NCI-H524 treated with DMSO at 0.1 percent for 48 hours (cell line): ENCODE measurements at places on chromosomes 2 and 18.
A peak's percentile ranks its signal among the peaks of the same experiment; 100 is the strongest.

GRCh38 chr2:97948926-97949325, 46.8 kb downstream of the TMEM131 start:
- DNase-seq = no peak

- peak; percentile 24 for DNase-seq
These were observed 18.6 kb upstream of the PEX13 start for GRCh38 chr2:60998628-60999545.

DNA sequence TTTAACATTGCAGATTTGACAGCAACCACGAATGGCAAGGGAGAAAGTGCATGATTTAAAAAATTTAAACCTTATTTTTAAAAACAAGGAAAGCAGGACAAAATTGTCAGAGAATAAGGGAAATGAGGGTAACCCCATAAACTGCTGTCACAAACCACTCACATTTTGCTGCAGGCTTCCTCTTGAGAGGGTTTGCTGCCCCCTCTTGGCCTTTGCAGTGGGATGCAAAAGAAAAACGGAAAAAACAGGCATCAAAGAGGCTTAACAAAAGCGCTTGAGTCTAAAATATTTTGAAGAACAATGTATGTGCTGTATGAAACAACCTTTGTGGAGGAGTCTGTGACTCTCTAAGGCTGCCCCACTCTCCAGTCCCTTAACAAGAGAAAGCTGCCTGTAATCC, 91.6 kb downstream of the TMX3 start:
- DNase-seq = no peak

DNA sequence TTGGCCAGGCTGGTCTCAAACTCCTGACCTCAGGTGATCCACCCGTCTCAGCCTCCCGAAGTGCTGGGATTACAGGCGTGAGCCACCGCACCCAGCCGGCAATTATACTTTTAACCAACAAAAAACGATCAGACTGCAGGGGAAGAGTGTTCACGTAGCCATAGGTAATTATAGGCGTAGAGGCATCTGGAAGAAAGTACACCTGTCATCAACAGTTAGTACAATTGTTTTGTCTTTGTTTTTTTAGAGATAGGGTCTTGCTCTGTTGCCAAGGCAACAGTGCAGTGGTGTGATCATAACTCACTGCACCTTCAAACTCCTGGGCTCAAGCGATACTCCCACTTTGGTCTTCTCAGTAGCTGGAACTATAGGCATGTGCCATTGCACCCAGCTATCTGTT, 20.0 kb downstream of the ST3GAL5 start:
- DNase-seq = no peak

DNA sequence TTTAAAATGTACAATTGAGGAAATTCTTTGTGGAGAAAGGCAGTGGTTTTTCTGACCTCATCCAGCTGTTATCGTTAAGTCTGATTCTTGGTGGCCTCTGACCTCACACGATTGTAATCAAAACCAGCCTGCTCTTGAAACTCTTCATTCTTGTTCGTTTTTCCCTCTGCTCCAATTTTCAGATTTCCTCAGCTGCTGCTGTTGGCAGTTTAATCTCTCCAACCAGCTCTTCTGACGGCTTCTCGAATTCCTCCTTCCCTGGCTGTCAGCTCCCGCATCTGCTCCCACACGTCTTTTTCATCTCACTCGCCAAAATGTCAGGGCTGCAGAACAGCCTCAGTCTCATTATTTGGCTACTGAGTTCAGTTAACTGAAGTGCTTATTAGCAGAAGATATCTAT, 136.1 kb downstream of the DCDC2C start:
- DNase-seq = no peak

GRCh38 chr18:60182223-60182622, 190.4 kb downstream of the MC4R start:
- DNase-seq = no peak

DNA sequence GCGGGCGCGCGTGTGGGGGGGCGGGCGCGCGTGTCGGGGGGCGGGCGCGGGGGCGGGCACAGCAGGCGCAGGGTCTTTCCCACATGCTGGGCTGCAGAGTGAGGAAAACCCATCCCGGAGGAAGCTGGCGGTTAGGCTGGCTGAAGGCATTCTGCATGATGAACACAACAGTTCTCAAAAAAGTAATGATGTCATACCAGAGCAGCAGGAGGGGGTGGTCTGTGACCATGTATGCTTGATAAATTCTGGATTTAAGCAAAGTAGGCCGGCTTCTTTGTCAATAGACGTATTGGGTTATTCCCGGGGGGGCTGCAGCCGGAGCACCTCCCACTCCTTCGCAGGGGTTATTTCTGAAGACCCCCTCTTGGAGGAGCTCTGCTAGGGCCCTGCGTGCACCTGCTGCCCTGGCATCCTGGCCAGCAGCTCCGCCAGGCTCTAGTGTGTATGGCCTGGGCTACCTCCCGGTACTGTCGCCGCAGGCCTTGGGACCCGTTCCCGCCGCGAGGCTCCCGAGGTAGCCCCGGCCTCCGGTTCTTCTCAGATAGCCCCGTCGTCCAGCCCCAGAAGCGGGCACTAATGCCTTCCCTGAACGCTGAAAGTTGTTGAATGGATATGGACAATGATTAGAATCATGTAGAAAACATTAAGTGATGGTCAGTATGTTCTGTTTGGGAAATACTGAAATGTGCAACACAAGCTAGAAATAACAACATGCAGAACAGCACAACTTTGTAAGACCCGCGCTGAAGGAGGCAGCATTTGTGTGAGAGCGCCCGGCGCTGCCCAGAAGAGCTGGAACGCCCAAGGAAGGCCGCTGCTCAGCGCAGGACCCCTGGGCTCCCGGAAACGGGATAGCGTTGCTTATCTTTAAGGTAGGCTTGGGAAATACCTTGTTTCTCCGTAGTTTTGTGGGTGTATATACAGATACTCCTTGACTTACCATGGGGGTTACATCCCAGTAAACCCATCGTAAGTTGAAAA, 101.4 kb upstream of the RAB6C start:
- DNase-seq = no peak

DNA sequence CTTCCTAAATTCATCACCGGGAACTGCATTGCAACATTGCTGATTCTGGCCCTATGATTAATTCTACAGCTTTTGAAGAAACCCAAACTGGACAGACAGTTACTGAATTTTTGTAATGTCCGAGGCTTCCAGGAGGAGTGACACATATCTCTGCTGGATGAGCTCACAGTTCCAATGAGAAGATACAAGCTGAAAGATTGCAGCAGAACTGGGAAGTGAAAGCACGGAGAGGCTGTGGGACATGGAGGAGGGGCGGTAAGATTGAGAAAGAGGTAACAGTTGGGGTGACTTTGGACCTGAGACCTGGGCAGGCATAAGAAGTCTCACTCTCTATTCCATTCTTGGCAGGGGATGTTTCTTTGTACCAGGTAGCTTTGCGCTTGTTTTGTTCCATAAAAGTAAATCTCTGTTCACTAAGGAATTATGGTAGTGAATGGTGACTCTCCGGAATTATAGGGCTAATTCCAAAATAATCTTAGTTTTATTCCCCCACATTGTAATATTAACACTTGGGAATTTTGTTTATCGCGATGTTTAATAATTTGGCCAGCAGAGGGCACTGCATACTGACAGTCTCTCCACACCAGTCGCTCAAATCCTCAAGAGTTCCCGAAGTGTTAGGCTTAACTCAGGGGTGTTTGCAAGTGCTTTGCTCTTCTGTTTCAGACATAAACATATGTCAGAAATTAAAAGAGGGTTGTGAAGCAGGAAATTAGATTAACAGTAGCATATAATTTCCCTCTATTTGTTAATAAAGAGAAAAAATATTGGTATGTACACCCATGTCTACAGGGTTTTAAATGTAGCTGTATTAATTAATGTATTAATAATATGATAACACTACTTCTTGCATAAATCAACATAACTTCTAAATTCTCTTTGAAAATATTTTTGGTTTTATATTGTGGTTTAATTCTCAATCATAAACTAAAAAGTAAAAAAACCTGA, 201.4 kb downstream of the SOCS6 start:
- DNase-seq = peak; percentile 12

GRCh38 chr2:223815884-223816570, 21.4 kb downstream of the AP1S3 start:
- DNase-seq = no peak

DNA sequence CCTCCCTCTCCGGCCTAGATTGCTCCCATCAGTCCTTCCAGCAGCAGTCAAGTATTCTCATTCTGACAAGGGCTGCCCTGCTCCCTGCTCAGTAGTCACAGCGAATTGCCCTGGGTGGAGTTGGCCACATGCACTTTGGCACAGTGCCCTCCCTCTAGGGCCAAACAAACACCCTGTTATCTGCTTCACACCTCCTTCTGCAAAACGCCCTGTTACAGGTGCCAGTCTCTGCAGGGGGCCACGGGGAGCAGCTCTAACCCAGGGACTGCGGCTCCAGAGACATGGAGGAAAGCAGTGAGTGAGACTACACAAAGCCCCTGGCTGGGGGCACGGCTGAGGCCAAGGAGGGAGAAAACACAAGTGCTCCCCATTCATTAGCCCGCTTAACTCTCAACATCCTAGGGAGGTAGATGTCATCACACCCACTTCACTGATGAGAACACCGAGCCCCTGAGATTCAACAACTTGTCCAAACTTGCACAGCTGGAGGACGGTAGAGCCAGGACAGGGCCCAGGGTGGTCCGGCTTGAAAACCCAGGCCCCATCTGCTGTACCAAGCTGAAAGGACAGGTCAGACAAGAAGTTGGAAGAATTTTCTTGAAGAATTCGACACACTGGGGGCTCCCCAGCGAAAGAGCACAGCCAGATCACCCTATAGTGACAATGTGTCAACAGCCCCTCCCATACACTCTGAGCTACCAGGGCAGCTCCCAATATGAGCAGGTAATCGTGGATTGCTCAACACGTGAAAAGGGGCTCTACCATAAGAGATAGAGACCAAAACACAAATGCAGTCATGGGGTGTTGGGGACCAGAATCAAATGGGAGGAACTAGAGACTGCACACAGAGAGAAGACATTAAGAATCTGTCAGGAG, 8.7 kb upstream of the TFCP2L1 start:
- no peak for DNase-seq

- no peak for DNase-seq
These were observed at the start of gene HOXD13 for GRCh38 chr2:176092270-176093144. TSS of gene HOXD13 (plus strand) at chr2:176092721. CDS start at chr2:176092891, 170 bp downstream.

- DNase-seq = no peak
These were observed 282.1 kb upstream of the TRIB2 start for GRCh38 chr2:12434630-12435098.

GRCh38 chr2:71120195-71120594, 9.8 kb downstream of the MCEE start:
- no peak for DNase-seq

- no peak for DNase-seq
These were observed 122.7 kb upstream of the ZFP36L2 start for GRCh38 chr2:43348908-43349661.

DNA sequence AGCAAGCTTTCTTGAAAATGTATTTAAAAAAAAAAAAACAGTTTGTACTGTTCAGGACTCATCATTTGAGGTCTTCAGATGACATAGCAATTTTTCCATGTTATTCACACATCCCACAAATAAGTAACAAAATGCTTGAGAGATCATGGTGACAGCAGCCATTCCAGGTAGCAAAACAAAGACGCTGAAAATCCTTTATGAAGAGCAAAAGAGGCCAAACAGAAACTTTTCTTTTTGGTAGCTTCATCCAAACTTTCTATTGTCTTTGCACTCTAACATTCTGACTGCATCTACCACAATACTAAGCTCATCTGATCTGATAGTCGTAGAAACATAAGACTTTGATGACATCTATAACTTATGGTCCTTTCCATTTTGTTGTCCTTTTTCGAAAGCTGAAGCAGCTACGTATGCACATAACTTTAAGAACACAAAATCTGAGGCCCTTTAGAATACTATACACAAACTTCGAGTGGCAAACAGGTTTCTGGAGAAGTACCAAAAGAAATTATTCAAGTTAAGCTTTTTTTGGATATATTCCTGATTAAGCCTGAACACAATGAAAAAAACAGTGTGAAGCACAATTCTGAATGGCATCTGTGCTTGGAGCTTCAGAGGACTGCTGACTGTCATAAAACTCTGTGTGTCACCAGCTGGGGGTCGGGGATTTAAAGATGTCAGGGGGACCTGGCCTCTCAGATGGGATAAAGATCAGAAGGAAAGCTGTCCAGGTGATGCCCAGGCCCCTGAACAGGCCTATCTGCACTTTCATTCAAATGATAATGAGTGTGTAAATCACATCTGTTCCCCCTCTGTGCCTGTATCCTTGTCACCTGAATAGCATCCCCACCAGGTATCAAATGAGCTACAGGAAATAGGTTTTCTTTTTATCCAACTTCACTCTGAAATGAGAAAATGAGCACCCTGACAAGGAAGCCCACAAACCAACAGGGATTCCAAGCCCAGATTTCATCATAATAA, 75.8 kb downstream of the ZEB2 start:
- DNase-seq = peak; percentile 41

DNA sequence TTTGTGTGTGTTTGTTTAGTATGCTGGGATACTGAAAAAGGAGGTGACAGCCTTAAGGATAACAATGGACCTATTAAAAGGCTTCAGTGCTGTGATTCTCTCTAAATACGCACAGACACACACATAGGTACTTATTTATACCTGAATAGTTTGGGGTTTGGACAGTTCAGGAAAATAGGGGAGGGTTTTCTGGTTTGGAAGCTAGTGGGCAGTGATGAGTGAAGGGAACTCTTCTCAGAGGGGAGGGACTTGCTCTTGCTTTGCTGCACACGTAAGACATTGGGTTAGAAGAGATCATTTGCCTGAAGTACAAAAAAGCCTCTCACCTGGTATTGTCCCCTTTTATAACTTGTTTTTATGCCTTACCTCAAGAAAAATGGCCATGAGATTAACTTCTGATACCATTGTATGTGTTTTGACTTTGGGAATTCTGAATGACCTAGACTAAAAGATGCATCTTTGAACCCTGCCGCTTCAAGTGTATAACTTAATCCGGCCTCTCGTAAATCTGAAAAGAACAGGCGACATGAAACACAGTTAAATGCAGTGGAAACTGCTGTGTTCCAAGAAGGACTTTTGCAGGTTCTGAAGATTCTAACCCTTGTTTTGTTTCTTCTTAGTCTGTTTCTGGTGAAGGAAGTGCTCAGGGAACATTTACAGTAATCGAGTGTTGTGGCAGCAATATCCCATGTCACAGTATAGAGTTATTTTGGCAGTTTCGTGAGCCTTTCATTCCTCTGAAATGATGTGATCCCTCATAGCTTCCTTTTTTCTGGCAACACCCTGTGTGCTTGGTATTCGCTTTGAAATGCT, 2.5 kb downstream of the CRIM1 start:
- DNase-seq = no peak

GRCh38 chr2:149400997-149401396, 70.6 kb downstream of the LYPD6 start:
- no peak for DNase-seq

- no peak for DNase-seq
These were observed 57.1 kb downstream of the FBLN7 start for GRCh38 chr2:112195167-112195766.
